ENCODE measurements at places on chromosomes 3 and 15.

DNA sequence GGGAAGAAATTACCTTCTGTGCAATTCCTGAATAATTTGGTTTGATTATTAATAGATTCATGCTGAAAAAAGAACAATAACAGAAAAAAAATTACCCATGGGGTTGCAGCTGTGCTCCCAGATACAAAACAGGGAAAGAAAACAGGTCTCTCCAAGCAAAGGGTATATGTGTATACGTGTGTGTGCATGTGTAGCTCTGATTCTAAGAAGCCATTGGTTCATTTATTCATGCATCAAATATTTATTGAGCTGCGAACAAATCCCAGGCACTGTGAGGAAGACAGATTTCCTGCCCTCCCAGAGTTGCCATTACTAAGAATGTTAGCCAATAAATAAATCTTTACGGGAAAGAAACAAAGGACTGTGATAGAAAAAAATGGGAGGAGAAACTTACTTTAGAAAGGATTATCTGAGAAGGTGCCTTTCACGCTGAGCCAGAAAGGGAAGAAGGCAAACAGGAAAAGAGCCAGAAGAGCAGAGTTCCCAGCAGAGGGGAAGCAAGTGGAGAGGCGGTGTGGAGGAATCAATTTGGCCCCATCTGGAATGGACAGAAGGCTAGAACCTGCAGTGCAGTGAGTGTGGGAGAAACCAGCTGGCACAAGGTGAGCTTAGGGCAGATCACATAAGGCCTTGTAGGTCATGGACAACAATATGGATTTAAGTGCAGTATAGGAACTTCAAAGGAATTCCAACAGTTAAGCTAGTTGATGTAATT, 20.7 kb downstream of the CHL1 start:
- no peak for DNase-seq

GRCh38 chr3:169510693-169511010, 152.9 kb downstream of the MECOM start:
- DNase-seq, result no peak

GRCh38 chr3:117853923-117854668, 1144.5 kb downstream of the TUSC7 start:
- DNase-seq, result no peak

GRCh38 chr15:67834581-67835296, 5.1 kb downstream of the RNU6-1 start:
- no peak for DNase-seq

- peak; percentile 24 for DNase-seq
Measured at GRCh38 chr3:32685543-32686185, 676 bp downstream of the CNOT10 start.

DNA sequence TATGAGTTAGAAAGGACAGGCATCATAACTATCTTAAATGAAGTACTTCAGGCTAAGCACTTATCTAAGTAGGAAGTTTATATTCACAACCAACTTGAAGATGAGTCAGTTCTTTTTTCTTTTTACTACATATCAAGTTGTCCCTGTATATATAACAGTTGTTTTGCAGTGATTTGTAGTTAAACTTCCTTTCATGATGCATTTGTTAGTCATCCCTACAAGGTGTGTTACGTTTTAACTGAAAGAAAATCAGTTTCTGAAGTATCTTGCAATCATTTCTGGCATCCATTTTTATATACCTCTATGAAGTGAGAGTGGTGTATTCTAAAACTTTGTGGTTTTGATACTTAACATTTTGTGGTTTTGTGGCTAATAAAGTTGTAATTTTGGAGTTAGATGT, 46.1 kb downstream of the ZFAND6 start:
- DNase-seq, result peak; percentile 46

DNA sequence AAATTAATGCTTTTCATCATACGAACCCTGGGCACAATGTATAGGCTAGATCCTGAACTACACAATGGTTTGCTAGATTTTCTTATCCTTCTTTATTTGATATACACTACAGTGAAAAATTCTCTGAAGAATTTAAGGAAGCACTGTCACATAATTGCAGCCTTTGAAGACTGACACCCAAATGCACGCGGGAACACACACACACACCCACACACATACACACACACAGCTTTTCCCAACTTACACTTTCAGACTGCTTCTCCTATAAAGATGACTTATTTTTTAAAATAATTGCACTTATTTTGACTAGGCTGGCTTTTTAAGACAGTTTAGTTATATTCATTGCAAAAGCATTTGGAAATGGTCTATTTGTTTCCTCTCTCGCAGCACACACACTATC, 70.0 kb upstream of the LRRN1 start:
- no peak for DNase-seq

DNA sequence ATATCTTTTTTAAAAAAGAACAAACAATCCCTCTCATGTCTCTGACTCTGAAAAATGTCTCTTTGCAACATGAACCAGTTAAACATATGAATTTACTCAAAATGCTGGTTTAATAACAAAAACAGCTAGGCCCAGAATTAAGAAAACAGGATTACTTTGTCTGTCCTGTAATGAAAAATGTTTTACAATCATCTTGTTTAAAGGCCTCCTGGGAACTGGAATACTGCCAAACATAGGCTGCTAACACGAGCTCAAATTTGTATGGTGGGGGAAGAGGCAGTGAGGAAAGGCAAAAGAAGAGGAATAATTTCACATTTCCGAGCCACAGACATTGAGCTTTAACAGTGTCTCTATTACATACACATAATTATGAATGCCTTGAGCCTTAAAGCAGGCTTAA, 61.7 kb upstream of the PPIB start:
- DNase-seq, result no peak

DNA sequence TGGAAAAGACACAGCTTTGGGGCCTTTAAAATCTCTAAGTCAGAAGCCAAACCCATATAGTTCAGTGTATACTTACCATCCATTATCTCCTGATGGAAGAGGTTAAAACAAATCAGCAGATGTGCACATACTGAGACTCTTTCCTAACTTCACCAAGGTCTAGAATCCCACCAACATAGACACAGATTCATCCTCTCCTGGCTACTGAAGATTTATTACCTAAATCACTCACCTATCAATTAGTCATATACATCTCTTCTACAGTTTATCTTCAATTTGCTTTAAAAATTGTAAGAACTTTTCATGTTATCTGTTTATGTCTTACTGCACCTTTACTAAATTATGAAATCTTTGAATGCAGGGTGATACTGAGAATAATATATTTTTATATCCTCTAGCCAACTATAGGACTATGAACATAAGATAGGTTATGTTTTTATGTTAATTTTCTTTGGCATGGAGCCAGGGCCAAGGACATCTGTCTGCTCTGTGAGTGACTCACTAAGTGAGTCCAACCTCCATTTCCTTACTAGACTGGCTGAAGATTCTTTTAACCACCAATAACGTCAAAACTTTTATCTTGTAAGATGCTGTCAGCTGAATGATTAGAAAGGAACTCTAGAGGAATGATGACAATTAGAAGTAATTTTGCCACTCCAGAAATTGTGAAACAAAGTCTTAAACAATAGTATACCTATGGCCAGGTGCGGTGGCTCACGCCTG, 397.6 kb downstream of the FOXP1 start:
- peak; percentile 12 for DNase-seq

GRCh38 chr15:83164111-83164770, 43.4 kb downstream of the HDGFL3 start:
- no peak for DNase-seq

- peak; percentile 53 for DNase-seq
Measured at GRCh38 chr15:98292442-98293240, 332.1 kb downstream of the ARRDC4 start.

GRCh38 chr3:39097716-39098472, 9.5 kb downstream of the GORASP1 start:
- no peak for DNase-seq

DNA sequence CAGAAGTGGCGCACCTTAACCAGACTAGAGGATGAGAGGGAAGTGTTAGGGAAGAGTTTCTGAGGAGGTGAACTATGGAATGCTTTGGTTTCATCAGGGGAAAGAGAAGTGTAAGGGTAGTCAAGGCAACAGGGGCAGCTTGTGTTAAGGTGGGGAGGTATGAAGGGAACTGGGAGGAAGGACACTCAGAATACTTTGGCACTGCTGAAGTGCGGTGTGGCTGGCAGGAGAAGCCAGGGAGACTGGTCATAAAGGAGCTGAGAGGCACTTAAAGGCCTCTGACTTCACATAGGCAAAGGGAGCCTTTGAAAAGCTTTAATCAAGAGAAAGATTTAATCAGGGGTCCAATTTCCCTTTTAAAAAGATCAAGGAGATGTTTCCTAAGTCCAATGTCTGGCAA, 129.0 kb downstream of the ERC2 start:
- no peak for DNase-seq

DNA sequence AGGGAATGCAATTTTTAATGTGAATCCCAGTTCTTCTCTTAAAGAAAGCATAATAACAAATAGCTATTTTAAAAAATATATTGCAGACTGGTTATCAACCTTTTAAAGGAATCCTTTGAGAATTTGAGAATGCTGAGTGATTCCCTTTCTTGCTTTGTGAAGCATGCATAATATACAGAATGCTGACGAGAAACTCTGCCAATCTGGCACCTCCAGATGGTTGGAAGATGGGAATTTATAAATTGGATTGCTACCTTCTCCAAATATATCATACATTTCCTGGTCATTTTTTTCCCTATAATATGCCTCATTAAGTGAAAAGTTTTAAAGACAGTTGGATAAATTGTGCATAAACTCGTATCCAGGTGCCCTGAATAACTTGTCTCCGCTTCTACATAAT, 333.9 kb upstream of the ARPP21 start:
- no peak for DNase-seq

DNA sequence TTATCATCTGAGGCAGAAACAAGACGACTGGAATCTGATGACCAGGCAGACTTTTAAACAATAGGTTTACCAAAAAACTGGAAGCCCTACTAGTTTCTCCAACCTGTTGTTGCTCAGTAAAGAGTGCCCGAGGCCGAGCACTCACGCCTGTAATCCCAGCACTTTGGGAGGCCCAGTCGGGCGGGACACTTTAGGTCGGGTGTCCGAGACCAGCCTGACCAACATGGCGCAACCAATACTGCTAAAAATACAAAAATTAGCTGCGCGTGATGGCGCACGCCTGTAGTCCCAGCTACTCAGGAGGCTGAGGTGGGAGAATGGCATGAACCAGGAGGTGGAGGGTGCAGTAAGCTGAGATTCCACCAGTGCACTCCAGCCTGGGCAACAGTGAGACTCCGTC, 1.1 kb upstream of the WDR5B start:
- DNase-seq, result no peak

DNA sequence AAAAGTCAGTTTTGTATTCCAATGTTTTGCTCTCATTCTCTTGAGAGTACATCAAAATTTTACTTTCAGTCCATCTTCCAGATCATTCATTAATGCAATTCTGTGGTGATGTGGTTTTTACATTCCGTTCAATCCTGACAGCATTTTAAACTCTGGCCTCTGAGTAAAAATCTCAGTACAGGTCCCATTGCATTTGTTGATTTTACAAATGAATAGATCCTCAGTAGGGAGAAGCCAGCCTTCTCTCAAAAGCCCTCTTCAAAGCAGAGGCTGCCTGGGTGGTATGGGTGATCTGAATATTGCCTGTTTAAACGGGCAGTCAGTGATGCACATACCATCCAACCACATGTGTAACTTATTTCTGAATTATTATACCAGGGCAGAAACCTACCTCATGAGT, 72.5 kb upstream of the TSC22D2 start:
- DNase-seq, result no peak

DNA sequence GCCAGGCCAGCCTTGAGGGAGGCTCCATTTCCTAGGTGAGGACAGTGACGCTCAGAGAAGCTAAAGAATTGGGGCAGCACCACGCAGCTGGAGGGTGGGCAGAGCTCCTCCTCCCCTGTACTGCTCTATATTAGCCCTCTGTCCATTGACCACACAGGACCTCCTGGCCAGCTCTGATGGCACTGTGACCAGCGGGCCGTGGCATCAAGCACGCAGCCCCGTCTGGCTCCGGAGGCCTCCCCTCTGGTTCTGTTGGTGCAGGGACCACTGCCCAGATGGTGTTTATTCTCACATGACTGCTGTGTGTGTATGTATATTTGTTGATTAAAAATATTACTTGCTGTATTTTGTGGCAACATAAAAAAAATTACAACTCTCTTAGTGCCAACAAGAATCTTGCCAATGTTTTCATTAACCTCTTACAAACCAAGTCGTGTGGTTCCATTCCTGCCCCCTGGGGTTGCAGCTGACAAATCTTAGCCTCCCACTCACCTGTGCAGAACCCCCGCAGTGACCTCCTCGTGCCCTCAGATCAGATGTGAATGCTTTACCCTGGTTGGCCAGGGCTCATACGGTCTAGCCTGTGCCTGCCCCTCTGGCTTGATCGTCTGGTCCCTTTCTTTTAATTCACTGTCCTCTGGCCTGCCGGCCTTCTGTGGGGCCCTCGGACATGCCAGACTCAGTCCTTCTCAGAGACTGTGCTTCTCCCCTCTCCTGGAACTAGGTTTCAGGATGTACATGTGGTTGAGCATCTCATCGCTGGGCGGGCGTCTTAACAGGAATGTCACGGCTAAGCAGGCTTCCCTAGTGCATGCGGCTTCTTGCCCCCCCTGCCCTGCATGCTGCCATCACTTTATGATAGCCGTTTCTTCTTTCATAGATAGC, 14.8 kb downstream of the CHCHD6 start:
- no peak for DNase-seq

DNA sequence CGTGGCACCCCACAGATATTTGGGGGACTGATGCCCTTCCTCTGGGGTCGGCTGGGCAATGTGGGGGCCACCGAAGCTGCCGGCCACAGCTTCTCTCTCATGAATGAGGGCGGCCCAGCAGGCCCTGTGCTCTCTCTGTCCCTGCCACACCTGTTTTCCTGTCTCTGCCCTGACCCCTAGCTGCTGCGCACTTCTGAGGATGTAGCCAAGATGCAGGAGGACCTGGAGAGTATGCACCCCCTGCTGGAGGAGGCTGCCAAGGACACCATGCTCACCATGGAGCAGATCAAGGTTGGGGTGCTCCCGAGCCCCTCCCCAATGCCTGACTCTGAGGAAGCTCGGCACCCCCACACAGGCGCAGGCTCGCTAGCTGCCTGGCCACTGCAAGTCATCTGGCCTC, 59.7 kb downstream of the SEMA3G start:
- DNase-seq, result peak; percentile 31

DNA sequence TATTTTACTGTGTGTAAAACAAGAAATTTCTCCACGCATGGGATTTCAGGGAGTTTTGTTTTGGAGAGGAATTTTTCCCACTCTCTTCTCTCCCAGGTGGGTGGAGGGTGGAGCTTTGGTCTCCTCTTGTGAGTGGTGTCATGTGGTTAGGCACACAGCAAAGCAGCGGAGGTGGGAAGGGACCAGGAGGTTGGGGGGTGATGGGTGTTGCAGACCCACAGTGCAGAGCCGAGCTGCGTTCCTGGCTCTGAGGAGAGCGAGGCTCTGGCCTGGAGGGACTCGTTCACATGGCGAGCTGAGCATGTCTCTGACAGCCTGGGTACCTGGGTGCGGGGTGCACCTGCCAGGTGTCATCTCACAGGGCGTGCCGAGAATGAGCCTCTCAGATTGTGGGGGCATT, 87.8 kb downstream of the RYR3 start:
- DNase-seq, result no peak

DNA sequence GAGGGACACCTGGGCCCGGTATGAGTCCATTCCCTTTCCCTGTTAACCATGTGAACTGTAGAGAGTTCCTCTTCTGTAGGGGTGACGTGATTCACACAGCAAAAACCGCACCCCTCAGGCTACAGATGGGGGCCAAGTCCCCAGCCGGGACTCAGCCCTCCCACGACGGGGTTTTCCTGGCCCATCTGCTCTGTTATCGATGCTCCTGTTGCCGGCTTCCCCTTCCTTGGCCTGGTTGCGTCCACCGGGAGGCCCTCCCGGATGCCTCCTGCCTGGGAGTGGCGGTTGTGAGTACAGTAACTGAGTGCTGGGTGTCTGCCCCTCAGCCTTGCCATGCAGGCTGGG, 817 bp upstream of the PLXNA1 start:
- peak; percentile 49 for DNase-seq

All from activated CD4-positive, alpha-beta T cell treated with anti-CD3 and anti-CD28 coated beads, Interleukin-2, amount 50 U/mL, for 16 hours (primary cell).